ENCODE measurements at places on chromosomes 1 and 21.

- no peak for DNase-seq
These were observed 160.9 kb downstream of the GPATCH2 start for GRCh38 chr1:217469983-217470382.

DNA sequence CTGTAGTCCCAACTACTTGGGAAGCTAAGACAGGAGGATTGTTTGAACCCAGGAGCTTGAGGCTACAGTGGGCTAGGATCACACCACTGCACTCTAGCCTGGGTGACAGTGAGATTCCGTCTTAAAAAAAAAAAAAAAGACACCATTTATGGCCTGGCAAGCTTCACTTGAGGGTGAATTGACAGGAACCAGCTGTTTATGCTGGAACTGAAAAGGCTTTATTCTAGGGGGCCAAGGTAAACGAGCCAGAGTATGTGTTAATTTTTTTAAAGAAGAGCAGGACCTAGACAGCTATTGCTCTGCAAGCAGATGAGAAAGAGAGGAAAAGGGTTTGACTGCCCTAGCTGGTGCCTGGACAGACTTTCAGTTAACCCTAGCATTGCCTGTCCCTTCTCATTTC is 37.0 kb downstream of the S100A6 start:
- DNase-seq: no peak

DNA sequence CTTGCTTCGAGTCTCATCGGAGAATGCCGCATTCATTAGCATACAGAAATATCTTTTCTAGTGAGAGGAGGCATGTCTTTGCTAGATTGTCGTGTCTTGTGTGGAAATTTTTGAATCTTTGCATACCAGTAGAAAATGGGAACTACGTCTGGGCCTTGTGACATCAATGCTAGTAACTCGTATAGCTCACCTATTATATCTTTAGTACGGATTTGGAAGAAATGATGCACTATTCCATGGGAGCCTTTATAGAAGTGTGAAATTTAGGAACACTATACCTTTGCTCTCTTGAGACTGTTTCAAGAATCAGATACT is 835 bp downstream of the UHMK1 start:
- DNase-seq: no peak

DNA sequence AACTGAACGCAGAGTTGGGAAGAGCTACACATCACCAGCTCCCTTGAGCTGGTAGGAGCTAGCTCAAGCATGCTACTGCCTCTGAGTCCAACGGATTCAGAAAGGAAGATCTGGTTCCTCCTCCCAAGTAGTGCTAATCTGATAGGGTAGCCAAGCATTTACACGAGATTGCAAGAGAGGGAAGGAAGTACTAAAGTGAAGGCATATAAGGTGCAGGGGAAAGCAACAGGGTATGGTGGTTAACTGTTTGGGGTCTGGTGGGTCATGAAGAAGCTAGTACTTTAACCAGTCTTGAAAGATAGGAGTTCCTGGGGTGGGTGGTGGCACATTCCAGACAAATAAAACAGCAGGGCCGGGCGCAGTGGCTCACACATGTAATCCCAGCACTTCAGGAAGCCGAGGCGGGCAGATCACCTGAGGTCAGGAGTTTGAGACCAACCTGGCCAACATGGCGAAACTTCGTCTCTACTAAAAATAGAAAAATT is 20.2 kb upstream of the ZNF436 start:
- no peak for DNase-seq

DNA sequence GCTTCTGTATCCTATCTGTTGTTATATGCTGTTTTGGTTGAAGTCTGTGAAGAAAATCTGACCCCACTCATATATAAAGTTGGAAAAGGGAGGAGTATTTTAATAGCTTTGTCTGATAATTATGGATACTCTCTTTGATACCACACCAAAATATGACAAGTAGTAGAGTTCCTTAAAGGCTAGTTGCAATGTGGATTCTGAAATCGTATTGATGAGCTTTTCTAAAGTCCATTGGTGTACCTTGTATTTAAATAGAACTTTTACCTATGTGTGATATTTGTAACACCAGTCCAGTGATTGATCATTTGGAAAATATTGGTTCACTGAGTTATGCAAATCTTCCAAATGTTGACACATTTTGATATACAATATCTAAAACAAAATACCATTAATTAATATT is 7.7 kb downstream of the GAS5 start:
- no peak for DNase-seq

- DNase-seq: no peak
These were observed 144.6 kb downstream of the PLPP3 start for GRCh38 chr1:56434740-56435139.

DNA sequence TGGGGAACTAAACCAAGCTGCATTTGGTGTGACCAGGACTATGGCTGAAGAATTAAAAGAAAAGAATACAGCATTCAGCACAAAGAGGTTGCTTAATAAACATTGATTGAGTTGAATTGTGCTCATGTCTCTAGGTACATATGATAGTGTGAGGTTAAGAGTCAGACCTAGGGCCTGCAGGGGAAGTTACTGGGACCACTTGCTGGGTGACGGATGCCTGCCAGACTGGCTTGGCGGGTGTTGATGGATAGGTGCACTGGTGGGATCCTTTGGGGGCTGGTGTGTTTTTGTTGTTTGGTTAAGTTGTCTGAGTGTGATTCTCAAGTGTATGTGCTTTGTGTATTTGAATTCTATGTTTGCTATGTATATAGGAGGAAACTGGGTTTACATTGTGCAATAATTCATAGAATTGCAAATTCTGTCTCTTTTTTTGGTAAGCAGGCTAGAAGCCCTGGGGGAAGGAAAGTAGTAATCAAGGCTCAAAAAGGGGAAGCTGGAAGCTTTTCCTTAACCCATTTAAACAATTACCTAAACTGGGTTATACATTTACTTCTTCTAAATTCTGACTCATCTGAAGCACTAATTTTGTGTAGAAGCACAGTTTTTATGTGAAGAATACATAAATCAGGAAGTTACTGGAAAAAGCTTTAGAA is 1.8 kb downstream of the CD101 start:
- DNase-seq: no peak

- DNase-seq: peak; percentile 72
These were observed 112.3 kb upstream of the GADD45A start for GRCh38 chr1:67572594-67573221.

DNA sequence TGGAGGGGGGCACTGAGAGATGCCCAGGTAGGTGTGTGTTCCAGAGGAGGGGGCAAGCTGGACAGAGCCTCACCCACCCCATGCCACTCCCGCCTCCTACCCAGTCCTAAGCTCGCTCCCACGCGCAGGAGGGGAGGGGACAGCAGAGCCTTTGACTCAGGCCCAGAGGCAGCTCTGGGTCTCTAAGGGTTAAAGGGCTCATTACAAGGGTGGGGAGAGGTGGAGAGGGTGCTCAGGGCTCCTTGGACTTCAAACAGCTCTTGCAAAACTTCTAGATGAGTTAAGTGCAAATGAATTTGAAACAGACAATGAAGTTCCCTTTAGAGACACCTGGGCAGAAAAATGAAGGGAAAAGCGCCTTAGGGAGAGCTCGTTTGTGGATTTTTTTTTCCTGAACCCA is 104.2 kb upstream of the CASZ1 start:
- no peak for DNase-seq

GRCh38 chr21:42291003-42291750 is 24.0 kb downstream of the TFF3 start:
- DNase-seq: no peak

DNA sequence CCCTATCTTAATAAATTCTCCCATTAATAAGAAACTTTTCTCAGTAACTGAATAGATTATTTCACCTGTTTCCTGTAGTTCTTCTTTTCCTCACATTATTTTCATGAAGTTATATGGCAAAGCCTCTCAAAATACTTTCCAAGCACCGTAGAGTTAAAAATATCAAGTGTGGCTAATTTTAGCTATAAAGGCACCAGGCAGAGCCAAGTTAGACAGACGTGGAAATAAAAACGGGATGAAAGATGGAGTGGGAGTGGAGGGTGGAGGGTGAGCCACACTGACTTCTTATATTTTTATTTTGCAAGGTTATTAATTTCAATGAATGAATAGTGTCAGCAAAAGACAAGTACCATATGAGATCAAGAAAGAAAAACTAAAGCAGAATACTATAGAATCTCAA is 71.7 kb downstream of the ENAH start:
- DNase-seq: no peak

DNA sequence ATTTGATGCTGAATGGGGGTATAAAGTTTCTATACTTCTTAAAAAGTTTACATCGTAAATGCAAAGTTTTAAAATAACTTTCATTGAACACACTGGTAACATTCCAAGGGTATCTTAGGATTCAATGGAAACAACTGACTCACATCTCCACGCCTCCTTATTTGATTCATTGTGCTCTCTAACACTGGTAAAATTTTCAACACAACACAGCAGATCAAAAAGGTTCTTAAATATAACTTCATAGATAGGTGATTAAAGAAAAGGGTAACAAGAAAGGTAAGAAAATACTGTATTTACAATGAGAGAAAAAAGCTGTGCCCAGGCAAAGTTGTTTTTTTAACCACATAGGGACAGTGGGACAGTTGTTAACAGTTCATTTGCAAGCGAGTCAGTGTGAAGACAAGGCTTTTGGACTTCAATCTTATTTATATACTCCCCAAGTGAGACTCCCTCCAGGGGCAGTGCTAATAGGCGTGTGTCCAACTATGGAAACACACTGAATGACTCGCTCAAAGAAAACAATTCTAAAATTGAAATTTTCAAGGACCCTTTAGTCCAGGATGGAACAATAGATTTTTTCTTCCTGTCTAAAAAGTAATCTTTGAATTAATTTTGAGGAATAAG is 140.5 kb downstream of the TIAM1 start:
- no peak for DNase-seq

DNA sequence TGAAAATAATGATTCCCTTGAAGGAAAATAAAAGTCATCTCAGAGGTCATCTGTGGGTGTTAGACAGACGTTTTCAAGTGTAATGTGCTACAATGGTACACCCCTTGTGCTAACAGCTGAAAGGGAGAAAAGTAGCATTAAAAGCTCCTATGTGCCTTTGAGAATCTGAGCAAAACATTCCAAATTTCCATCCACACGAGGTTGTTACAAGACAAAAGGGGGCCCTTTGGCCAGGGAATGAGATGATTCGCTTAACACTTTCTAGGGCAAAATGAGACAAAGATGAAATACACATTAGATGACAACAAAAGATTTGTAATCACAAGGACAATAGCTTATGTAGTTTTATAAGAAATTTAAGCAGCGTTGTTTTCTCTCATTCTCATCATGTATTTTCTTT is 303.6 kb downstream of the LMX1A start:
- no peak for DNase-seq
